NCI-H1105 treated with DMSO at 0.1 percent for 48 hours (cell line): ENCODE measurements at places on chromosomes 3 and 15.

DNA sequence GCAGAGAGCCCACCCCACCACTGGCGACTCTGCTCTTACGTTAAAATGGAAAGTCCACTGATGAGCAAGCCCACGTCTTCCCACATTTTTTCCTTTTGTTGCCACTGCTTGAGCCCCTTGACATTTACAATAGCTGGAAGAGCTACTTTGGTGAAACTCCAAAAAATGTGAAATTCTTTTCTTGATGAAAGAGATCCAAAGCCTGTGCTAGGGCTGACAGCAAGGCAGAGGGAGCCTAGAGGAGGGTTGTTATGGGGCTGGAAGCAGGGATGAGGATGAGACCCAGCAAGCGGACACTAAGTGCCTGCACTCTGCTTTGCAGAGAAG, 97.1 kb downstream of the CEMIP start:
- no peak for DNase-seq

DNA sequence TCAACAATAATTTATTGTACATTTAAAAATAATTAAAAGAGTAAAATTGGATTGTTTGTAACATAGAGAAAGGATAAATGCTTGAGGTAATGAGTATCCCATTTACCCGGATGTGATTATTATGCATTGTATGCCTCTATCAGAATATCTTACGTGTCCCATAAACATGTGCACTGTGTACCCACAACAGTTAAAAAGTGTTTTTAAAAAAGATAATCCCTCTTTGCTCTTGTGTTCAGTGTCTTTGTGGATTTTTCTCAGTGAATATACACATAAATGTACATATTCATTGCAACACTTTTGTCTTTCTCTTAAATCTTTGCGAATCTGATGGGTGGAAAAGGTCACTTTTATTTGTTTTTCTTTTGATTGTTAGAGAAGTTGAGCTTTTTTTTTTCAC, 20.4 kb downstream of the YEATS2 start:
- no peak for DNase-seq

GRCh38 chr15:74428442-74428787, 5.3 kb downstream of the SEMA7A start:
- DNase-seq = no peak

DNA sequence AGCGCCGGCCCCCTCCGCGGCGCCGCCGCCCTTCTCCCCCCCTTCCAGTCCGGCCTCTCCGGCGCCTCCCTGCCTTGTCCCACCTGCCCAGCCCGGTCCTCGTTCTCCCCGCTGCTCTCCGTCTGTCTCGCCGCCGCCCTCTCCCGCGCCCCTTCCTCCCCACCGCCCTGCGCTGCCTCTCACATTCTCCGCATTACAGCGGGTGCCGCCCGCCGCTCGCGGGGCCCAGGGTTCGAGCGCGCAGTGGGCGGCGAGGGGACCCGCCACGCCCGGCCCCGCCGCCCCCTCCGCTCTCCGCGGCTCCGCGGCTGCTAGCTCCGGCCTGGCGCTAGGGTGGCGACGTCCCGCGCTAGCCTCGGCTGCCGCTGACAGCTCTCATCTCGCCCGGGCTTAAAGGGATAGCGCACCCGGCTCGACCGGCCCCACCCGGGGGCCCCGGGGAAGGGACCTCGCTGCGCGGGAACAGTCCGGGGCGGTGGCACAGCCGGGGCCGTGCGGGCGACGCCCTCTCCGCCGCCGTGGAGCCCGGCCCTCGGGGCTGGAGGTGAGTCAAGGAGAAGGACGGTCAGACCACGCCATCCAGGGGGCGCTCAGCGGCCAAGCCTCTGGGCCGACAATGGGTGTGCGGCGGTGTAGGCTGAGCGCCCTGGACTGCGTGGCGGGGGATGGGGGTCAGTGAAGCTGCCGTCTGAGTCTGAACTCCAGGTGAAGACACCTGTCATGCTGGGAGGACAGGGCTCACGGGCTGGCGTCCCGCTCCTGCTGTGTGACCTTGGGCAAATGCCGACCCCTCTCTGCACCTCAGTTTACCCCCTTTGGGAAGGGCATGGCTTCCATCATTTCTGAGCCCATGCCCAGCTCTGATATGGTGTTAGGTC, 187.4 kb upstream of the LINGO1 start:
- DNase-seq = peak; percentile 33

DNA sequence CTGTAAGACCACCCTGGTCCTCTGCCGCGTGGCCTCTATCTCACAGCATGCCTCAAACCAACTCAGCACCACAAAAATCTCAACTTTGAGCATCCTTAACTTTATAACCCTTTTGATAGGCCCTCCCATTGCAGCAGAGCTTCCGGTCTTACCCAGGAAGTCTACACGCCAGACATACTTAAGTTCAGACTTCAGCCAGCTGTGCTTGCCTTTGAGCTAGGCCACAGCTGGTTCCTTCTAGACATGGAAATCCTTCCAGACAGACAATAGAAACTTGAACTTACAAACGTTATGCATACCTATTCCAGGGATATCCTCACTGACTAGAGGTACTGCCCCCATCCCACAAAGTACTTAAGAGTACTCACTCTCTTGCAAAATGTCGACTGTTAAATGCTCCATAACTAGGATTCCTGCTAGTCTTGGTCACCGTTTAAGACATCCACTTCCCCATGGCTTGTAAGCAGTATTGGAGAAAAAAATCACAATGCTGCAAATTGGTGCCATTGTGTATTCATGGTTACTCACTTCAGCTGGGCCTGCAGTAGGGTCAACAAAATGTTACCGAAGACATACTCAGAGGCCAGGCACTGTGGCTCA, 183.5 kb downstream of the TBL1XR1 start:
- no peak for DNase-seq

DNA sequence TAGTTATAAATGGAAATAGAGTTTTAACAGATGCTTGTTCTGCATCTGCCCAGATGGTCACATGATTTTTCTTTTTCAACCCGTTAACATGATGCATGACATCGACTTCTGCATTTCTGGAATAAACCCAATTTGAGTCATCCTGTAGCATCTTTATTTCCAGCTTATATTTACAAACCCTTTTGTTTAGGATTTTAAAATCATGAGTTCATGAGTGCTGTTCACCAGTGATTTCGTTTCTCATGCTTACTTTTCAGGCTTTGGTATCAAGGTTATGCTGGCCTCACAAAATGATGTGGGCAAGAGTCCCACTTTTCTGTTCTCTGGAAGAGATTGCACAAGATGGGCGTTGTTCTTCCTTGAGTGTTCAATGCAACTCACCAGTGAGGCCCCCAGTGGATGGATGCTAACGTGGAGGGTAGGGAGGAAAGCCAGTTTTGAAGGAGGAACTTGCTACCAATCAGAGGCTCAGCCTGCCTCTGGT, 5.2 kb downstream of the HRH1 start:
- DNase-seq = no peak

DNA sequence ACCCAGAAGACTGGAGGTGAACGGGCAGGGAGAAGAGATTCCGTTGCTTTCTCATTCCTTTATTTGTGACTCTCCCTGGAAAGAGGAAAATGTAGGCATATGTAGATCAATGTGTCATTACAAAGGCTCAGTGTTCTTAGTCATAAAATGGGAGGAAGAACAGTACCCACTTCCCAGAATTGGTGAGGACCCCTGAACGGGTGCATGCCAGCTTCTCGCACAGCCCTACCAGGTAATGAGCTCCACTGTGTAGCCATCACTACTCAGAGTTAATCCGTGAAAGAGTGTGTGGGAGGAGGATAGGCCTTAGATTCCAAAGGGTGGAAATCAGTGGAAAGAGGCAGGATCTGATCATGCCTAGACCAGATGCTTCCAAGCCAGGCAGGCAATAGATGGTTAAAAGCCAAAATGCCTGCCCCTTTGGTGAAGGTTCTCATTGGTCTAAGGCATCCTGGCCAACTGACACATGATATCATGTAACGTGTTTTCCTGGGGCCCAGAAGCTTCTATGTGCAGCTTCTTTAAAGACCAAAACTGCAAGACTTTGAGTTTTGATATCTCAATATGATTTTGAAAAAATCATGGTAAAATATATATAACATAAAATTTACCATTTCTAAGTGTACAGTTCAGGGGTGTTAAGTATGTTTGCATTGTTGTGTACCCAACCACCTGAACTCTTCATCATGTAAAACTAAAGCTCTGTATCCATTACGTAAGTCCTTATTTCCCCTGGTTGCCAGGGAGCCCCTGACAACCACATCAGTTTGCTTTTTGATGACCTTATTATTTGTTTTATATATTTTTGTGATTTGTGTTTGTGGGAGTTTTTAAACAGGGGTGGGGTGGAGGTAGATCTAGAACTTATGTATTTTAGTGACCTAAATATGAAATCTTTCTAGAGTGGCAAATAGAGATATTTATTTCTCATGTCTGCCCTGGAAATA, 402.2 kb upstream of the CFAP20DC start:
- DNase-seq = no peak

DNA sequence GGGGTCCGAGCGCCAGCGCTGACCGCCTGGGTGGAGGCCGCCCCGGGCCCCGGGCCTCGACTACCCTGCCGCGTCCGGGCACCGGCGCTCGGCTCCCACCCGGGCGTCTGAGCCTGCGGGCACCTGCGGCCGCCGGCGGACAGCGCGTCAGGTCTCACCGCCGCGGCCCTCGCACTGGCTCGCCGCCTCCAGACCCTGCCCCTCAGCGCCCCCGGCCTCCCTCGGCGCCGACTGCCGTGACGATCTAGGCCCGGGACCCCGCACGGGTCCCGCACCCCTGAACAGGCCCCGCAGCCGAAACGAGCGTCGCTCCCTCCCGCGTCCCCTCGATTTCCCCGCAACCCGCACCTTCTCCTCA, 297 bp downstream of the PRC1 start:
- DNase-seq = no peak

DNA sequence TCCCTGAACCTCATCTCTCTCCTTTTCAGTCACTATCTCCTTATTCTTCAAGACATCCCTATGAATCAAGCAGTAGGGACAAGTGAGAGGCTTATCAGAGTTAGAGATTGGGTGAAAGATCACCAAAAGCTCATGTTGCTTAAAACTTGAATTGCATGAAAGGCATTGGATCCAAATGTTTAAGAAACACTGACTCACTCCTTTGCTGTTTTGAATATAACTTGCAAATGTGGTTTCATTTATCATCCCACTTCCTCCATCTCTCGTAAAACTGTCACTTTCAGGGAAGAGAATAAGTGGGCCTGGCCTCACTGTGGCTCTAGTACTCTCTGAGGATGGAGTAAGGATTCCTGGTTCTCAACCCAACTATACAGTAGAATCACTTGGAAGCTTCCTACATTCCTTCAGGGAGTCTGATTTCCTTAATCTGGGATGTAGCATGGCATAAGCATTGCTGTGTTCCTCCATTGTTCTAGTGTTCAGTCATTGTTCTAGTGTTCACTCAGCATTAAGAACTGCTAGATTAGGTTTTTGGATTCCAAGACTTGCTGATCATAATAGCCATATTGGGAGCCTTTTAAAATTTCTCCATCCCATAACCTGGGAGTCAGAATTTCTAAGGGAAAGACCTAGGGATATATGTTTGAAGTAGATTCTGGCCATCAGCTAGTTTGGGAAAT, 171.8 kb downstream of the TMEM108 start:
- DNase-seq = no peak

GRCh38 chr15:101466188-101466587, 23.3 kb downstream of the PCSK6 start:
- no peak for DNase-seq

DNA sequence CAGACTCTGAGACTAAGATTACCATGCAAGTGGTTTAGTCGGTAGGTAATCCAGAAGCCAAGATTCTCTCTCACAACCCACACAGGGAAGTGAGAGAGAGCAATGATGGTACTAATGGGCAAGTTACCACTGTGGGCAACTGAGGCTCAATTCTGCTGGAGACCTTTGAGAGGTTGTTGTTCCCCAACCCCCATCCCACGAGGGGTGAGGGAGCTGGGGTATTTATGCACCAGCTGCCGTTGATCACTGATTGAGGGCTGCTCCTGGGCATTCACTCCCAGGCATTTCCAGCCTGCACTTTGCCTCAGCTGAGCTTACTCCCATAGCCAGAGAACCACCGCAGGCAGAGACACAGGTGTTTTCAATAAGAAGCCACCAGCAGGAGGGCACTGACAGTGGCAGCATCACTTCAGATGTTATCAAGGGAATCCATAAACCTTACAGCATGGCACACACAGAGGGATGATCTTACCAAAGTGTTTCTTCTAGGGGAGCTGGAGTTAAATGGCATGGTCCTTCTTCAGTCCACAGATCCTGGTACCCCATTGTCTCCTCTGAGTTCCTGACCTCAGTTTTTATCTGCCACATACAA, 15.0 kb upstream of the CCDC174 start:
- no peak for DNase-seq
